ENCODE measurements at places on chromosomes 5 and 9.

- DNase-seq, result no peak
Observed at GRCh38 chr9:105751761-105752160, 57.4 kb downstream of the TMEM38B start.

GRCh38 chr5:167903659-167904058, 387.8 kb upstream of the WWC1 start:
- DNase-seq, result no peak

GRCh38 chr9:97811533-97812246, 41.3 kb upstream of the FOXE1 start:
- DNase-seq, result no peak

DNA sequence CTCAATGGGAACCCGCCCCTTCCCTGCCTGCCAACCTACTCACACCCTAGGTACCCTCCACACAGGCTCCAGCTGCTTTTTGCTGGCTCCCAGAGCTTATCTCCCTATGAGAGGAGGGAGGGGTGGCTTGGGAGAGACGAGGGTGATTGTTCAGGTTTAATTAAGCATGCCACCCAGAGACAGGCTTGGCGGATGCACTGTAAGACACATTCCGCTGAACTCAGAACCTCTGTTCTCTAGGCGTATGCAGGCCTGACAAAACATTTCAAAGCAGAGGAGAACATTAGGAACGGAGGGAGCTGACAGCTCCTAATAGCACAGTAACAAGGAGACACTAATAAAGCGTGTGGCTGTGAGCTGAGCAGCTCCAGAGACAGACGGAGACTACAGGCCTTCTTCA, 80.1 kb downstream of the TRIM32 start:
- no peak for DNase-seq
